ENCODE measurements at places on chromosomes 3 and 15.

DNA sequence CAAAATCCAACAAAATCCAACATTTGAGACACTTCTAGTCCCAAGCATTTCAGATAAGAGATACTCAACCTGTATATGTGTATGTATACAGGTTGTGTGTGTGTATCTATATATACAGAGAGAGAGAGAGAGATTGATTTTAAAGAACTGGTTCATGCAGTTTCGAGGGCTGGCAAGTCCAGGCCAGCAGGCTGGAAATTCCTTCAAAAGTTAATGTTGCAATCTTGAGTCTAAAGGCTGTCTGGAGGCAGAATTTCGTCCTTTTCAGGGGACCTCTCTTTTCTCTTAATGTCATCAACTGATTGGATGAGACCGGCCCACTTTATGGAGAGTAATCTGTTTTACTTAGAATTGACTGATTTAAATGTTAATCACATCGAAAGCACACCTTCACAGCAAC, 199.6 kb upstream of the IL12A start:
- DNase-seq = no peak

GRCh38 chr3:83320726-83321125, 1559.3 kb upstream of the GBE1 start:
- no peak for DNase-seq

GRCh38 chr3:178669758-178670157, 133.5 kb downstream of the KCNMB2 start:
- DNase-seq = no peak

DNA sequence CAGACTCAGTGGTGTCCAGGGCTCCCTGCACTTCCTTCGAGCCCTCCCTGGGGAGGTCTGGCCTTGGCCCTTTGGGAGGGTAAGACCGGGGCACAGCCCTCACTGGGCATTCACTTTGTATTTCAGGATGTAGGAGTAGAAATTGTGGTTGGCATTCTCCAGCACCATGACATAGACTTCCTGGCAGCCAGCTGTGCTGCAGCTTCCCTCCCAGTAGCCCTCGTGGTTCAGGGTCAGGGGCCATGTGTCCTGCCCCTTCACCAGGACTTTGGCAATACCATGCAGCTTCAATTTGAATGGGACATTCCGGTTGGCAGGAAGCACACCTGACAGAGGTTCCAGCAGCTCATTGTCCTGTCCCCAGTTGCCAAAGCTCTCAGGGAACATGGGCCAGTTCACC, 47.3 kb downstream of the KY start:
- no peak for DNase-seq

- DNase-seq = no peak
Observed at GRCh38 chr15:63915209-63915872, 81.6 kb upstream of the HERC1 start.

- no peak for DNase-seq
Observed at GRCh38 chr3:78977073-78977472, 790.7 kb downstream of the ROBO1 start.

DNA sequence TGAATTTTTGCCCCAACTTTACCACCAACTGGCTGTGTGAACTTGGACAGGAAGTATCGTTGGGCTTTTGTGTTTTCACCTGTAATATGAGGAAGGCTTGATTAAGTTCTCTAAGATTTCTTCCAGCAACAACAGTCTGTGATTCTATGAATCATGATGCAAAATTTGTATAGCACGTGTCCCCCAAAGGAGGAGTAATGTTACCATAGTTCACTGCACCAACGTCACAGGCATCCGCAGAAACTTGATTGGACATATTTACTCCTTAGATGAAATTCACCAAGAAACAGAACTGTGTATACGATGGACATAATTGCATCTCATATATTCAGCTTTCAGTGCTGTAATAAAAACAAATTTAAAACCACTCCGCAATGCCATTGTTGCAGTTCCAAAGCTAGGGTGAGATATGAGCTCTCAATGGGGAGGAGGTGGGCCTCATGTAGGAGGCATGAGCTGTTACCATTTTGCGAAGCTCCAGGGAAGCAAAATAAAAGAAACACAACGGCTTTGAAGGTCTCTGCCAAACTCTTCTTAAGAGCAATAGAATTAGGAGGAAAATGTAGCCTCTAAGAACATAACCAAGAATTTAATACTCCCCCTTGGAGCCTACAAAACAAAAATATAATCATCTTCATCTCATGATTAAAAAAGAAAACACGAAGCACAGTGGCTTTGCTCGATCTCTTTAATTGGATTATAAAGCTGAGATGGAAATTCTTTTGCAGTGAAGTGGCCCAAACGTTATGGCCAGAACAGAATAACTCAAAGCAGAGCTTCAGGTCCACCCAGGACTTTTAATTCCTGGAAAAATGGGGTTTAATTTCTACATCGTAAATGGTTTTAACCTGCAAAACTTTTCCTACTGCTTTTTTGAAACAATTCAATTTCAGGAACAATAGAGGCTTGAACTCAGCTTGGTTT, 80.7 kb downstream of the CHST2 start:
- no peak for DNase-seq

DNA sequence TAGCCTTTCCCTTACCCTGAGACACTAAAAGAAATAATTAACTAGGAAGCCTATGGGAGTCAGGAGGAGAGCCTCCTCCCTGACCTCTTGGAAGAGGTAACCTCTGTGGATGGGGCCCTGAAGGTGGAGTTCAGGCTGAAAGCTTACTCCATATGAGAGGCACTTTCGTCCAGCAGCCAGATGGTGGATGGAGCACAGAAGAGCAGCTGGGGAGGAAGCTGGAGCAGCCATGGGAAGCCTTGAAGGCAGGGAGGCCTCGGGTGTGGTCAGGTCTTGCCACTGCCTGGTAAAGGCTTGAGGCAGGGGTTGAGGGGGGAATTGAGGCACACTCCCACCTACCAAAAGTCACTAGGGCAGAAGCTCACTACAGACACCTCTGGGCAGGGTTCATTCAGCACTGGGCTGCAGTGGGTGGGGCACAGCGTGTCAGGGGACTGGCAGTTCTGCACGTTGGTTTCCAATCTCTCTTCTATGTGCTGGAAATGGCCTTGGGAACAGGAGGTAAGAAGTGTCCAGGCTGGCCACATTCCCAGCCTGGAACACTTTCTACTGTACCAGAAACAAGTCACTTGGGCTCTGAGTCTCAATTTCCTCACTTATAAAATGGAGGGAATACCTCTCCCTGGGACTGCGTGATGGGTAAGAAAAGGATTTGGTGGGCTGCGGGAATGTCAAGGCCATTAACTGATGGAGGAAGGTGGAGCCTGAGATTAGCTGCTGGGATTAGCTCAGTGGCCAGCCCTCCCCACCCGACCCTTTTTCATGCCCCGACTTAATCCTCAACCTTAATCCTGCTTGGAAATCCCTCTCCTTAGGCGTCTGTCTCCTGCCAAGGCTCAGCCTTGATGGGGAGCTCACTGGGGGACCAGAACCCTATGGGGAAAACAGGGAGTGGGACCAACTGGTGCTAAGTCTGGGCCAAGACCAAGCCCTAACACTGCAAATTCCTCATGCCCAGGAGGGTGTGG, 5.4 kb downstream of the PCBP4 start:
- DNase-seq = no peak

DNA sequence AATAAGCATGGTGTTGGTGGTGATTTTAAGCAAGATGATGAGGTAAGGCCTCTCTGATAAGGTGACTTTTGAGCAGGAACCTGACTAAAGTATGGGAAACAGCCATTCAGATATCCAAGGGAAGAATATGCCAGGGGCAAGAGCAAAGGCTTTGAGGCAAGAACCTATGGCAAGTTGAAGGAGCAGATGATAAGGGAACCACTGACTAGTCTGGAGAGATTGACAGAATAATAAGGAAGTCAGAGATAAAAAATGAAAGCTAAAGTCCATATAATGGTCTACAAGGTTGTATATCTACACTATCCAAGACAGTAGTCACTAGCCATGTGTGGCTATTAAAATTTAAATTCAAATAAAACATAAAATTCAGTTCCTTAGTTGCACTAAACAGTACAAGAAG, 2.5 kb upstream of the C3orf38 start:
- DNase-seq = no peak

GRCh38 chr3:108287146-108287545, 9.2 kb upstream of the HHLA2 start:
- no peak for DNase-seq

GRCh38 chr15:72375501-72375845, 341 bp downstream of the HEXA start:
- no peak for DNase-seq

DNA sequence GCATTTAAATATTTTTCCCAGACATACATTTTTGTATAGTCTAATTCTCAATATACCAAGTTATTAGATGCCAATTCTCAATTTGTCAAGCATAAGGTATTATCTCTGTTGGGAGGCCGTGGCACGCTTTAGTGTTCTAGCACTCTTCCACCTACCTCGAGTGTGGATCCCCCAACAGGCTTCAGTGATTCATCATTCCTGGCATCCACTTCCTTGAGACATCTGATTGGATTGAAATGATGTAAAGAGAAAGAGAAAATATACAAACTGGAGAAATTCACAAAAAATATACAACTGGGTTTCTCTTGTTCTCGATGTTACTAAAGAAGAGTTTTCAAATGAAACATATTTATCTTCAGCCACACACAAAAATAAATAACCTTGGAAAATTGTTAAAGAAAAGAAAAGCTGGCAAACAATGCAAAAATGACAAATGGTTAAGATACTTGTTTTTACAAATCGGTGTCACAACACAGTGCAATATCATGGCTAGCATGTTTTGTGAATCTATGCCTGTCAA, 218.0 kb upstream of the CDIN1 start:
- DNase-seq = no peak

GRCh38 chr3:14405360-14406238, 3.2 kb downstream of the SLC6A6 start:
- DNase-seq = no peak

DNA sequence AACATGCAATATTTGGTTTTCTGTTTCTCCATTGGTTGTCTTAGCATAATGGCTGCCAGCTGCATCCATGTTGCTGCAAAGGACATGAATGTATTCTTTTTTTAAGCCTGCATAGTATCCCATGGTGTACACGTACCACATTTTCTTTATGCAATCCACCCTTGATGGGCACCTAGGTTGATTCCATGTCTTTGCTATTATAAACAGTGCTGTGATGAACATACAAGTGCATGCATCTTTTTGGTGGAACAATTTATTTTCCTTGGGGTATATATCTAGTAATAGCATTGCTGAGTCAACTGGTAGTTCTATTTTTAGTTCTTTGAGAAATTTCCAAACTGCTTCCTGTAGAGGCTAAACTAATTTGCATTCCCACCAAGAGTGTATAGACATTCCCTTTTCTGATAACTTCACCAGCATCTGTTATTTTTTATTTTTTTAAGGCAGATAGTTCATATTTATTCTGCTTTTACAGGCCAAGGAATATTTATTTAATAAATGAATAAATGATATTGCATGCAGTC, 62.4 kb upstream of the NPHP3 start:
- DNase-seq = no peak

GRCh38 chr3:98887684-98888083, 13.8 kb downstream of the DCBLD2 start:
- no peak for DNase-seq

DNA sequence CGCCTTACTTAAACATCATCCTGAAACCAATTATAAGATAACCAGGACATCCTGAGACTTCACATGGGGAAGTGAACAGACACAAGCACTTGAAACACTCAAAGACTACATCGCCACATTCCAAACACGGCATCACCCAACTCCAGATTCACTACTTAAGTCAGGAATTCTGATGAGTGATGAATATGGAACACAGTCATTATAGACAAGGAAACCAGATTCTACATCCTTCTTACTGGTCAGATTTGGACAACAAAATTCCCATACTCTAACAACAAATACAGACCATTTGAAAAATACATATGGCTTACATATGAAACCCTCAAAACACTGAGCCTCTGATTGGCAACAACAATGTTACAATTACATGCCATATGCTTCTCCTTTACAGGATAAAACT, 13.1 kb upstream of the RBSN start:
- no peak for DNase-seq

GRCh38 chr3:146138902-146139301, 22.1 kb downstream of the PLOD2 start:
- no peak for DNase-seq

GRCh38 chr3:188389711-188390342, 235.9 kb downstream of the LPP start:
- no peak for DNase-seq

DNA sequence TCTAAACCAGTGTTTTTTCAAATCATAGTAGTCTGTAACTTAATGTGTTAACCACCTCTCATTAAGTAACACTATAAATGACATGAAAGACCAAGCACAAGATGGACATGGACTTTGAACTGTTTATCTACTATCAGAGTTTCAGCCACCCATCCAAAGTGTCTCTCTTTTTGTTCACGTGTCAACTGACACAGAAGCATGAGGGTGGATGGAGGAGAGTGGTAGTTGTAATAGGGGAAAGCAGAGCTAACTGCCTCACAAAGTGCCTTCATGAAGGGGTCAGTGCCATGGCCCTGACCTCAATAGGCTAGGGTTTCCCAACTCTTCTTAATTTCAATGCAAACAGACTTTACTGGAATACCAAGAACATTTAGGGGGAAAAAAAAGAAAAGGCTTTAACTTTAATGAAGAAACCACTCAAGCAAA, 32.1 kb upstream of the TRPM7 start:
- no peak for DNase-seq

DNA sequence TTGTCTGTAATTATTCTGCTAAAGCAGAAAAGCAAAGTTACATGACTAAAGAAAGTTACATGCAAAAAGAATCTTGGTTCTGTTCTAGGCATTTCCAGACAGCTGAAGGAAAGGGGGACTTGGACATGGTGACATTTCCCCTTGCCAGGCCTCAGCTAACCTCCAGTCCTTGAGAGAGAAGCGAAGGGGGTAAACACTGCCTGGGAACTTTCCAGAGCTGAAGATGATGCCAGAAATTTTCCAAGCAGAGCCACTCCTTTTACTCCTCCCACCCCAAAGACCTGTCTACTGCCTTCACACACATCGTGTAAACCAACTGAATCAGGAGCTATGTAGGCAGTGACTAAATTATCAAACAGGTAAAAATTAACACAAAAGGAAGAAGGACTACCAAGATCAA, 5.4 kb downstream of the MEX3B start:
- no peak for DNase-seq

DNA sequence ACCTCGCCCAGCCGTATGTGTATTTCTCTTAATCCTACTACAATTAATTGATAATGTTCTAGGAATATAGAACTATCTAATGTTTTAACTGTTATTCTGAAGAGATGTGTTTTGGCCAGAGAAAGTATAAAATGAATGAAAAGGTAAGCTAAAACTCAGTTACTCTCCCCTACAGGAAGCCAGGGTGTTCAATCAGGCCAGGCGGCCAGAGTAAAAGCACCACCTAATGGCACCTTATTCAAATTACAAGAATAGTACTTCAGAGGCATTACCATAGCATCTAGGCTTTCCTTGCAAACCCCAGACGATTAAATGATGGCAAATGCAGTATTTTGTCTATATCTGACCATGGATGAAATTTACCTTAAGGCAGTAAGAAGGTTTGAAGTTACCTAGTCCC, 10.4 kb downstream of the SLC12A8 start:
- DNase-seq = no peak

GRCh38 chr3:170714562-170715535, 129.0 kb upstream of the SLC7A14 start:
- DNase-seq = no peak

- DNase-seq = peak; percentile 19
Observed at GRCh38 chr3:182682263-182683241, 110.8 kb upstream of the ATP11B start.

Measured in activated CD8-positive, alpha-beta memory T cell treated with anti-CD3 and anti-CD28 coated beads for 4 hours (primary cell).